Fibroblast of gingiva (primary cell): ENCODE measurements at places on chromosomes 3 and 15.

DNA sequence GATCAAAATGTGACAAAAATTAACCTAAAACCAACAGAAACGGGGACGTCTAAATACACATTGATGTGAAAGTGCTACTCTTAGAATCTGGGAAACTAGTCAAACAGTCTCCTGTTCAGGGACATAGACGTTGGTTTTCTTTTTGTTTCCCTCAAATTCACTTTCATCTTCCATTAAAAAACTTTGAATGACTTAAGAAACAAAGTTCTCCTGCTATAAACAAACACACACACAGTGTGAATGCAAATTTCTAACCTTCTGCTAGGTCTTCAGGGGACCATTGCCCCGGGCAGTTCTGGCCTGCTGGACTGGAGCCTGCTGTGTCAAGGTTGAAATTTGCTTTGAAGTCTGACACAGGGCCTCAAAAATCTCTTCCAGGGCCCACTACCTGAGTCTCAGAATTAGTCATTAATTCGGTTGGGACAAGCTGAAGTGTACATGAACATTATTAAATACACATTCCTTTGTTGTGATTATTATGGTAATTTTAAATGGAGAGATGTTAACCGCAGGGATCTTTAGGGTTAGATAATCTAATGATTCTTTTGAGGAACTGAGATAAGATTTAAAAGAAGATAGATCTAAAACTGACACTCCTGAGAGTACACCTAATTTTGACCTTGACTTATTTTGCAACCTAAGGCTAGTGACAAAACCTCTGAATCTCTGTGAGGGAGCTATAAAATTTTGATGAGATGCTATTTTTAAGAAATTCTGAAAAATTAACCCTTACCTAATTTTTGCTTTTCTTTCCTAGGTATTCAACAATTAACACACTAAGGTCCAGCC lies 1260.4 kb downstream of the ROBO1 start:
- no peak for DNase-seq

DNA sequence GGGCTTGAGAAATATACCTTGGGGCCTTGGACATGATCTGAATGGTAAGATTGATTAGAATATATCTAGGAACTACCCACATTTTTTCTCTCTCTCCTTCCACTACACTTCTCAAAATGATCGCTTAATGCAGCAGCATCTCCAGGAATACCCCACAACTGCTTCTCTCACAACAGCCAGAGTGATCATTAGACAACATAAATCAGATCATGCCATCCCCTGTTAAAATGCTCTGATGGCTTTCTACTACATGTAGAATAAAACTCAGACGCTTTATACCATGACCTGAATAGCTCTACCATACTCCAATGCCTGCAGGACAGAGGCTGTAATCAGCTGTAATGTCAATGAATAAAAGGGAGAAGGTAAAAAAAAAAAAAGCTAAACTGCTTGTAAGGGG lies 451.4 kb downstream of the MECOM start:
- no peak for DNase-seq

DNA sequence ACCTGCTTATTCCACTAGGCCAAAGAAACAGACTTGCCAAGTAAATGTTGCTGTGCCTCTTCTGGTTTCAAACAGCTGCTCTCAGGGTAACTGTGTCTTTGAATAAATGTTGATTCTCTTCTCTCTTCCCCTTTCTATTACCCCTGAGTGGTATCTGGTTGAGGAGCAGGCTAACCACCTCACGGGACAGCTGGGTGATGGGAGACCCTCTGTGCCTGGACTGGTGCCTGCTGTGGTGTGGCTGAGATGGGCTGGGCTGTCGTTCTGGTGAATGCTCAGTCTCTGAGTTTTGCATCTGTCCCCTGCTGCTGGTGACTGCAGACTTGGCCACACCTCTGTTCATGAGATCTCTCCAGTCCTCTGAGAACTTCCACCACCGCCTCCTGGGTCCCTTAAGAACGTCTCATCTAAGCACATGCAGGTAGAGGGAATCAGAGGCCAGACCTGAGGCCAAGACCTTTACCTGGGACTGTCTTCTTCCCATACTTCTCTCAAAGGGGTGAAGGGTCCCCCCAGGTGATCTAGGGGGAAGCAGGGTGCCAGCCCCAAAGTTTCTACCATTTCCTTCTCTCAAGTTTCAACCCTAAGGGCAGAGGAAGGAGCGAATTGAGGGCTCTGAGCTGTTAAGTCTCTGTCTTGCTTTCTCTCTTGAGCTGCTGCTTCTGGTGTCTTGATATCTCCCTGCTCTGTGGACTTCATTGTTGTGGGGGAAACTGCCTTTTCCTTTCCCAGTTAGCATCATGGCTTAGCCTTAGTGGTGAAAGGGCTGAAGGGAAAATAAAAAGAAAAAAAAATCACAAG lies 252.9 kb downstream of the EBLN2 start:
- DNase-seq = no peak

GRCh38 chr3:11080492-11080891 lies 73.8 kb upstream of the HRH1 start:
- no peak for DNase-seq

DNA sequence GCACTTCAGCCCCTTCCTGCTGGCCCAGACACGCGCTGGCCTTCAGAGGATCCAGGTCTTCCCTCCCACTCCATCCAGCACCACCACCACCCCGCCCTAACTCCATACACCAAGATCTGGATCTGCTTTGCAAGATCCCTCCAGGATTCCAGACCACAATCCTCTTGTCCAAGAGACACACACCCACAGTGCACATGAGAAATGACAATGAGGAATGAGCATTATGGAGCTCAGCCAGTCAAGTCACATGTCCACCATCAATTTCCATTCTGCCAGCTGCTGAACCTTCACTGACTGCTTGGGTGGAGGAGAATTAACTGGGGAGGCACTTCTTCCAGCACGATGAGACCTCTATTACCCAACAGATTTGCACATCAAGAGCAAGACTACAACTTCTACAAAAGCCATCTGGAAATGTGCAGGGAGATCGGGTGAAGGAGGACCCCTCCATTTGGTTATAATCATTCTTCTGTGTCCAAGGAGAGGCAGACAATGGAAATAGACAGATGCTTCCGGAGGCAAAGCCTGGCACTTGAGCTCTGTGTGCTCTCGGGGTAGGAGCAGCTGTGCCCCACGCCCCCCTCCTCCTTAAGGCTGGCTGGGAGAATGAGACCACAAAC lies 12.3 kb upstream of the SPATA12 start:
- DNase-seq = peak; percentile 36

GRCh38 chr3:16258177-16258576 lies 6.6 kb downstream of the DPH3 start:
- no peak for DNase-seq

GRCh38 chr15:73046073-73046472 lies 6.2 kb upstream of the NEO1 start:
- no peak for DNase-seq

GRCh38 chr3:1987980-1988379 lies 110.7 kb upstream of the CNTN4 start:
- no peak for DNase-seq

DNA sequence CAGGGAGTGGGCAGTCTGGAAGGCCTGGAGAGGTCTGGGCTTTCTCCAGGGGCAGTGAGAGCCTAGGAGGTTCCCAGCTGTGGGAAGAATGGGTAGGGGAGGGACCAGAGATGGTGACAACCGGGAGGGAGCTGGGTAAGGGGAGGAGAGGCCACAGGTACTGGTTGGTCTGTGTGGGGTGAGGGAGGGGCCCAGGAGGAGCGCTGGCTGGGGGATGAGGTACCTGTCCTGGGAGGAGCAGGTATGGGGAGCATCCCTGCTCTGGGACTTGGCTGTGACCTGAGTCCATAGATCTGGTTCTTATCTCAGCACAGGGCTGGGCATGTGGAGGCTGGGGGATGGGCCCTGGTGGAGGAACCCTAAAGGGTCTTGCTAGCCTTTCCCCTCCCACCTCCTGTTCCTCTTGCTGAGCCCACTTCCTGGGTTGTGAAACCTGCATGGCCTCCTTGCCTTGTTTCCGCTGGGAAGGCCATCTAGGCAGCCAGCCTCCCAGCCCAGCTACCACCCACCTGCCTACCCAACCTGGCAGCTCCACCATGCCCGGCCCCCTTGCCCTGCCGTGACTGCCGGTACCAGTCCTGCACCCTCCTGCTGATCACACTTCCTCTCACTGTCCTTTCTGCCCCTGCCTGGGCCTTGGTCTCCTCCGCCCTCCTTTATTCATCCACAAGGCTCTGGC lies 11.0 kb downstream of the PRKCD start:
- no peak for DNase-seq

DNA sequence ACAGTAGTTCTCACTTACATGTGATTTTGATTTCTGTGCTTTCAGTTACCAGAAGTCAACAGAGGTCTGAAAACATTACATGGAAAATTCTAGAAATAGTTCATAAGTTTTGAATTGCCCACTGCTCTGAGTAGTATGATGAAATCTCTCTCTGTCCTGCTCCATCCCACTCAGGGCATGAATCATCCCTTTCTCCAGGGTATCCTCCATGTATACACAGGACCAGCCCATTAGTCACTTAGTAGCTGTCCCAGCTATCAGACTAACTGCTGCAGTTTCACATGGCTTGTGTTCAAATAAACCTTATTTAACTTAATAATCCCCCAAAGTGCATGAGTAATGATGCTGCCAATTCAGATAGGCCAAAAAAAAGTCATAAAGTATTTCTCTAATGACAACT lies 38.6 kb downstream of the EPHA3 start:
- DNase-seq = peak; percentile 92

GRCh38 chr3:152858170-152858800 lies 23.4 kb downstream of the P2RY1 start:
- DNase-seq = no peak

- DNase-seq = no peak
Measured at GRCh38 chr3:1515882-1516281, 423.1 kb downstream of the CNTN6 start.

DNA sequence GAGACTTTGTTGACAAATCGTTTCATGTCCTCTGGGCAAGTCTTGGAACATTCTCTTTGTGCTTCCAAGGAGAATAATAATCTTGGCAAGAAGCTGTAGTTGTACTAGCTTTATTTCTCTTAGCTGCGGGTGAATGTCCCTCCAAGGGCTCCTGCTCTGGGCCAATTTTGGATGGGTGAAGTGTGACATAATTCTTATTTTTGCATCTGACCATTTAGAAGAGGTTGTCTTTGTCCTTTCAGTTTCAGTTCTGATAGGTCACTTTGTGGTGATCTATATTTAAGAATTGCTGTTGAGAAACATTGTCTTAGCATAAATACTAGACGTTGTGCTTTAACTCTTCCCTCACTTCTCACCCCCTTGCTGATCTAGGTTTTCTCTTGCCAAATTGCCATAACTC lies 164.8 kb upstream of the RORA start:
- peak; percentile 3 for DNase-seq

DNA sequence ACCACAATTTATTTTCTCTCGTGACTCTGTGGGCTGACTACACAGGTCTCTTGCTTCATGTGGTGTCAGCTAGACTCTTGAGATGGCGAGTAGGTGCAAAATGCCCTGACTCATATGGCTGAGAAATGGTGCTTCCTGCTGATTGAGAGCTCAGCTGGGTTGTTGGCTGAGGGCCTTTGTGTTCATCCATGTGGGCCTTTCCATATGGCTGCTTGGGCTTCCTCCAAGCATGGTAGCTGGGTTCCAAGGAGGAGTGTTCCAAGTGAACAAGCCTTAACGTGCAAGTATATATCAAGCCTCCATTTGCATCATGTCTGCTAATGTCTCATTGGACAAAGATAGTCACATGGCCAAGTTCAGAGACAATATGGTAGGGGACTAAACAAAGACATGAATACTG lies 164.0 kb downstream of the PDCD6IP start:
- DNase-seq = no peak

- no peak for DNase-seq
Measured at GRCh38 chr3:32842531-32842931, 24.7 kb downstream of the TRIM71 start.

DNA sequence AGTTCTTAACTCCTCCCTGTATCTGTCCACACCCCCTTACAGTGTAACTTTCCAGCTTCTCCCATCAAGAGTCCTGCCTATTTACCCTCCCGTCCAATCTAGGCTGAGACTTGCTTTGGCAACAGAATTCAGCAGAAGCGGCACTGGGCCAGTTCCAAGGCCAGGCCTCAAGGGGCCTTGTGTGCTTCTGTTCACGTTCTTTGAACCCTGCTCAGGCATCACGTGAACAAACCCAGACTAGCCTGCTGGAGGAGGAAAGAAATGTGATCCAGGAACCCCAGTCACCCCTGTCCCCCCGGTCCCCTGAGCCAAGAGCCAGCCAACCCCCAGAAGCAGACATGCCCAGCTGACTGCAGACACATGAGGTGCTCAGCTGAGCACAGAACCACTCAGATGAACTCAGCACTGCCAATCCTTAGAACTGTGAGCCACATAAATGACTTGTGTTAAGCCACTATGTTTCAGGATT lies 76.1 kb upstream of the DCLK3 start:
- peak; percentile 67 for DNase-seq

DNA sequence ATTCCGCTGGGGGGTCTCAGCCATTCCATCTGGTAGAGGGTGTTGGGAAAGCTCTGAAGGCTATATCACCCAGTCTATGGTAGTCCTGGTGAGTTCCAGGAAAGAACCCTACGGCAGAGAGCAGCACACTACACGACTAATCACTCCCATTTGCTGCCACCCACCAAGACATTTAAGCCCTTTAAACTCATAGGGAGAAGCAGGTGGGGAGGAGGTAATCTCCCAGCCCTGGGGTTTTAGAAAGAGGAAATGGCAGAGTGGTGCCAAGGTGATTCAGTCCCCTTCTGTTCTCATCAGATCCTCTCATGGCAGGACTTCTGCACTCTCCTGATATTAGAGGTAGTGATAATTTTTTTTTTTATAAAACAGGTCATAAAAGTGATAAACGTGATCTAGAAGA lies 10.6 kb upstream of the VWA5B2 start:
- no peak for DNase-seq

- peak; percentile 63 for DNase-seq
Measured at GRCh38 chr3:139353920-139354556, 10.2 kb downstream of the MRPS22 start.

GRCh38 chr3:190131329-190131728 lies 10.6 kb upstream of the P3H2 start:
- DNase-seq = peak; percentile 42

DNA sequence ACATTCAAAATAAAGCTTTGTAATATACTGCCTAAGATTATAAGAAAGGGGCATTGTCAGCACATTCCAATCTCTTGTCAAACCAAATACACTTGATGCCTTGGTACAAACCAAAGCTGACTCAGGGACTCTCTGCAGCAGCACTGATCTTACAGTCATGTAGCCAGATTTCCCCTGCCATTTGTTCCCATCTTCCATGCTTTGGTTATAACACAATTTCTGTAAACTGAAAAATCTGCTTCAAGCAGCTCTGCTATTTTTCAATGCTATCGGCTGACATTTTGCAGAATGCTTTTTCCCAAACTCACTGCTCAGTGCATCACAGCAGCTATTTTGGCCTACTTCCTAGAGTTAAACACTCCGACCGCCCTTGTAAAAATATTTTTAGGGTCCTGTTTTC lies 18.2 kb downstream of the PLOD2 start:
- peak; percentile 34 for DNase-seq

DNA sequence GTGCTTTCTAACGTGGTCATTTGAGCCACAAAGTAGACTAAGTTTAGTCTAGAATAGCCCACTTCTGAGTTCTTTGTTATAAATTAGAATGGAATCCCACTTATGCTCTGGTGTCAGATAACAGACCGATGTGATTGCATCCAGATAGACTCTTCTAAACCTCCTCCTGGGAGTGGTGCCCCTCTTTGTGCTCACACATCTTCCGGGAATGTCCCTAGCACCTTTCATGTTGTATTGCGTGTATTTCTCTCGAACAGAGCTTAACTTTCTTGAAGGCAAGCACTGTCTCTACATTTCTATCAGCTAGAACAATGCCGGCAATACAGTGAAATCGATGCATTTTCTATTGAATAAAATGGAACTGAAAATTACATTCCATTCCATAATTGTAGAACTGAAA lies 23.0 kb downstream of the CP start:
- DNase-seq = no peak

- DNase-seq = no peak
Measured at GRCh38 chr3:196920733-196921132, 21.6 kb downstream of the NCBP2 start.
